ENCODE measurements at places on chromosomes 16 and 17.

DNA sequence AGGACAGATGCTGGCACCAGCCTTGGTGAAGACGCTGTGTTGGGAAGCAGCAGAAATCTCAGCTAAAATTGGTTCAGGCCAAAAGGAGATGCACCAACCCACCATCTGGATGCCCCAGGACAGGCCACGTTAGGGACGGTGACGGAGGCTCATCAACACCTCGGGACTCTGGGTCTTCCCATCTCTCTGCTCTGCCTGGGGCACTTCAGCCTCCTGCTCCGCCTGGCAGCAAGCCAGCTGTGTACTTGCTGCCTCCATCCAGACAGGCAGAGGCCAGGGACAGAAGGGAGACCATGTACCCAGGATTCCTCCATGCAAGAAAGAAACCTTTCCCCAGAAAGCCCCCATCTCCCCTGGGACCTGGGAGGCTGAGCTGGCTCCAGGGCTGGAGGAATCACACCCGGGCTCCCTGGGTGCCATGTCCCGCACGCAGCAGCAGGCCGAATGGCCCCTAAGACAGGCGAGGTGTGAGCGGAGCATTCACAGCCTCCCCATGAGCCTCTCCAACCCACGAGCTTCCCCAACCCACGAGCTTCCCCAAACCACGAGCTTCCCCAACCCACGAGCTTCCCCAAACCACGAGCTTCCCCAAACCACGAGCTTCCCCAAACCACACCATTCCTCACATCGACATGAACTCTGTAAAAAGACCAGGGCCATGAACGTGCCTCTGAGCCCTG is 274.5 kb downstream of the C16orf95 start:
- no peak for DNase-seq

GRCh38 chr17:32111141-32111771 is 31.0 kb upstream of the RHOT1 start:
- no peak for DNase-seq

- no peak for DNase-seq
Observed at GRCh38 chr17:41812381-41813151, at the start of gene FKBP10. Gene FKBP10, plus strand, starts transcription at chr17:41813004. Its CDS starts 31 bp downstream, at chr17:41813035.

DNA sequence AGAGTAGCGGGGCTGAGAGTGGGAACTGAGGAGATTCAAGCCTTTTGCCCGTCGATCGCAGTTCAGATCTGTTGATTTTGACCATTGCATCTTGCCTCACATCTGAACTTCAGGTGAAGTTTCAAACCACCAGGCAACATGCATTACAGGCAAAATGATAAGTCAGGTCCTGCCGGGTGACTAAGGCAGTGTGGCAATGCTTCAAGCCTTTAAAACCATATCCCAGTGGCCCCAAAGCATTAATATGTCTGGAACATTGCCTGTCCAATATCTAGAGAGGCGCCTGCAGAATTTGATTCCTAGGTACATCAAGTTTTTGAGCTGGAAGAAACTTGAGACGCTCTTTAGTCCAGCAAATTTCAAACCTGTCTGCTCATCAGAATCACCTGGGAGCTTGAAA is 502.8 kb downstream of the MAF start:
- no peak for DNase-seq

DNA sequence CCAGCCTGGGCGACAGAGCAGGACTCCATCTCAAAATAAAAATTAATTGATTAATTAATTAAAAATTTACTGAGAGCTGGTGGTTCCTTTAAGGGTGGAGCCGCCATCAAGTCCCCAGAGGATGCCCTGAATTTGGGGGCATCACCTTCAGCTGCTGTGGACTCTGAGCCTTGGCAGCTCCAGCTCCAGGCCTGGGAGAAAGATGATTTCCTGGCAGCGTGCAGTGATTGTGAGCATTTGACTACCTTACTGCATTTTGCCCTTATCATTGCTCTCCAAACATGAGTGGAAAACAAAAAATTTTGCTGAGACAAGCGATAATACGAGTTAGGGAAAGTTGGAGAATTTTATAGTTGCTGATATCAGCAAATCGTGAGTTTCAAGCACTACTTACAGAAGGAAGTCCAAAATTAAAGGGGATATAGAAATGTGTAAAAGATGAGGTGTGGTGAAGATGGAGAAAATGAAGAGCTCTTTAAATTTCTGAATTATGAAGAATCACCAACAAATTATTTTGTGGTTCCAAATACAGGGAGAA is 2.6 kb upstream of the ITGAD start:
- DNase-seq = no peak

GRCh38 chr17:37211136-37211535 is 164.6 kb upstream of the C17orf78 start:
- no peak for DNase-seq

DNA sequence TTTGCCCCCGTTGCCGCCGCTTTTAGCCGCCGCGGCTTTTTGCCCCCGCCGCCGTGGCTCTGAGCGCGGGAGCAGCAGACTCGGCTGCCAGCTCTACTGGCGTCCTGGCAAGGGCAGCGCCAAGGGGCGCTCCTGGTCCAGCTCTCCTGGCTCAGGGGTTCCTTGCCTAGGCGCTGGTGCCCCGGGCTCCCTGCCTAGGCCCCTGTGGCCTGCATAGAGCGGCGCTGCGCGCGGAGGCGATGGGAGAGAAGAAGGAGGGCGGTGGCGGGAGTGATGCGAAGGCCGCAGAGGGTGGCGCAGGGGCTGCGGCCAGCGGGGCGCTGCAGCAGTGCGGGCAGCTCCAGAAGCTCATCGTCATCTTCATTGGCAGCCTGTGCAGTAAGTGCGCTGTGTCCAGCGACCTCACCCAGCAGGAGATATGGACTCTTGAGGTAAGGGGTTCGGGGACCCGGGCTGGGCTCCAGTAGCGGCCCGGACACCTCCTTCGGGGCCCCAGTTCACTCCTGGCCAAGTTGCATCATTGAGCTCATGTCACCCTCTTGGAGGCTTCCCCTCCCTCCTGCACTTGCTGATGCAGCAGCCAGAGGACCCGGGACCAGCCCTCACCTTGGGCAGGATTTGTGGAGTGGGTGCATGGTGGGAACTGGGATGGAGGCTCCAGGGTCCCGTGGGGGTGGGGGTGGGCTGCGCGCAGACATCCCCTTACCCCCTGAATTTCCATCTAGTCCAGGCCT is 1344.4 kb downstream of the TP53TG3F start:
- no peak for DNase-seq

- no peak for DNase-seq
Observed at GRCh38 chr17:76550712-76551615, 11.1 kb downstream of the PRCD start.

DNA sequence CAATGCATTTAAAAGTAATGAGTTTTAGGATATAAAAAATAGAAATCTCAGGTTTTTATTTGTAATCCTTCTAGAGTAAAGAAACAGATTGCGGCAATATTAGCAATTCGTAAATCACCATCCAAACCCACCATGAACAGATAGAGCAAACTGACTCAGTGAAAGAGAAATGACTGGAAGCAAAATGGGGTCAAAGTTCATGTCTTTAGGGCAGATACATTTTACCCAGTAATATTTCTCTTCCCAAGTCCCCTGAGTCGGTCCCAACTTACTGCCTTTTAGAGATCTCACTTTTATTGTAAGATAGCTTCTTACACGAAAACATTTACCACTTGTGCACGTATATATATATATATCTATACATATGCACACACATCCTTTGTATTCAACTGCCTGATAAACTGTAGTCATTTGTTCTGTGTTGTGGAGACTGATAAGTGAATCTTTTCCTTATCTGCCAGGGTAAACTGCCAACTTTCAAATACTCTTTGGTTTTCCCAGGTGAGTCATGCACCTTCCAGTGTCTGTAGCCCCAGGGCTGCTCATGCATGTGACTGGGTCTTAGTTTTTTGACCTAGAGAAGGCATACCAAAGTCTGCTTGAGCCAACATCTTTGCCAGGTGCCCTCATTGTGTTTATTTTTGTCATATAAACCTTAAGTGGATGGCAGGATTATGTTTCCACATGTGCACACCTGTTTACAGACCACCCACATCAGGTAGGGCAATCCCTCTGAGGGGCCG is 7.8 kb upstream of the IRF8 start:
- DNase-seq = no peak
